ENCODE measurements at places on chromosomes 6 and 20.

GRCh38 chr6:41545703-41546474 lies at the start of gene FOXP4:
Gene FOXP4 (plus strand): TSS chr6:41546381. CDS start chr6:41565761, 19,380 bp downstream.
- peak; percentile 86 for DNase-seq

DNA sequence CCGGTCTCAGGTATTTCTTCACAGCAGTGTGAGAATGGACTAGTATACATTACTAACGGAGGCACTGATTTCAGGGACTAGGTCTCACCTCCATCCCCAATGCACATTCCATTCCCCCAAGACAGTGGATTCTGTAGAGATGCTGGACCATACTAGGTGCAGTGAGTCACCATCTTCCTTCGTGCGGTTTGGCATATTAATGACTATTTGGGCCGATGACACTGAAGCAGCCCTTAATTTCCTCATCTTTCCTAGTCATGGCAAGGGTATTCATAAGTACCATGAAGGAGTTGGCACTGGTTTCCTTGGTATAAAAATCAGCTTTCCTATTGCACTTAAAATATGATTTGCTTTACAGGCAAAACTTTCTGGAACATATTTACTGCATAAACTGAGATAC lies 121.4 kb upstream of the TRAF3IP2 start:
- no peak for DNase-seq

GRCh38 chr6:121310495-121310894 lies 23.8 kb downstream of the TBC1D32 start:
- DNase-seq: no peak

- peak; percentile 70 for DNase-seq
These were observed 21.7 kb upstream of the RANBP9 start for GRCh38 chr6:13733178-13733887.

- no peak for DNase-seq
These were observed 182.3 kb upstream of the RALGAPA2 start for GRCh38 chr20:20894753-20895152.

DNA sequence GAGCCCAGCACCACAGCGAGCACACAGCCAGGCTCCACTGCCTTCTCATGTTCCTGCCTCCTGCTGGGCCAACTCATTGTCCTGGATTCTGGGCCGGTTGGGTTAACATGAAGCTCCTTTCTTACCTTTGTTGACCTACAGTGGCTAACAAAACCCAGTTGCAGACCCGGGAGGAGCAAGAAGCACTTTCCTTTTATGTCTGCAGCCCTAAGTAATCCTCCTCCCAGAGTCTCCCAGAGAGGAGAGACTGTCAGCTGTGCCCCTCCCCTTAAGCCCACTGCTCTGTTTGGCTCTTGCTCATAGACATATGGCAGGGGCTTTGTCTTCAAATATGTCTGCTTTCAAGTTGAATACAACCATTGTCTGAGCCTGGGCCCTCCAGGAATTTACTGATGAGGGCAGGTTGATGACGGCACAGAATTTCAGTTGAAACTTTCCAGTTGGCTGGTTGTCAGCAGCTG lies 55.2 kb downstream of the PSMB1 start:
- no peak for DNase-seq

GRCh38 chr20:9514461-9515213 lies at the start of gene LAMP5:
Gene LAMP5 (plus strand): TSS chr20:9514590. CDS start chr20:9514853, 263 bp downstream.
- no peak for DNase-seq

GRCh38 chr20:38217791-38218565 lies 42.6 kb downstream of the KIAA1755 start:
- peak; percentile 77 for DNase-seq

GRCh38 chr6:170172825-170173256 lies 118.0 kb downstream of the DLL1 start:
- DNase-seq: no peak

DNA sequence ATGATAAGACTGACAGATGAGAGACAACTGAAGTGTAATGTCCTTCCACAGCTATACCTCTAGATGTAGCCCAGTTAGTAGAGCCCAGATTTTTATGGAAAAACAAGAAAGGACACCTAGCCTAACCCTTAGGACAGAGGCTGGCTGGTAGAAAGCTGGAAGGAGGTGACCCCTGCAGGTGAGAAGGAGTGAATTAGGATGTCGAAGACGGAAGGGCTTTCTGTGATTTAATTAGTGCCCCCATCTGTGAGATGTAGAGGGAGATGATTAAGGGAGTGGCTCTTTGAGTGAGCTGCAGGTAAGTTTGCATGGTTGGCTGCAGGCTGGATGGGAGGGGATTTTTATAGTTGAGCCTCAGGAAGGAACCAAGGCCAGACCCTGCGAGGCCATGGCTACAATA lies 82.8 kb downstream of the GFRA4 start:
- DNase-seq: no peak

GRCh38 chr20:2817891-2818595 lies 1.9 kb downstream of the TMEM239 start:
- DNase-seq: no peak

DNA sequence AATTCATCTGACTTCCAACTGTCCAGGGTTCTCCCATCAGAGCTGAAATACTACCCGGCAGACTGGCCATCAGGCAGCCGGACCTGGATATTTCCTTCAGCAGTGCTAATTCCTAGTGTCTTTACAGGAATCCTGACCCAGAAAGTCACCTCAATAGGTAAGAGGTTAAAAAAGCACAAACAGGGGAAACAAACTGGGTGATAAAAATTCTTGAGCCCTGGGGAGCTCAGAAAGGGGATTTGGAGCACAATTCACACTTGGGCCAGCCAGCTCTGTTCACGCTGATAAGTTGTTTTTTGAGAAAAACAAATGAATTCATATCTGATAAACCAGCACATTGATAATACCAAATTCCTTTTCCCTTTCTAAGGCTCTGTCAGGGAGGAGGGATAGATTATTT lies 104.0 kb downstream of the EDN1 start:
- no peak for DNase-seq

DNA sequence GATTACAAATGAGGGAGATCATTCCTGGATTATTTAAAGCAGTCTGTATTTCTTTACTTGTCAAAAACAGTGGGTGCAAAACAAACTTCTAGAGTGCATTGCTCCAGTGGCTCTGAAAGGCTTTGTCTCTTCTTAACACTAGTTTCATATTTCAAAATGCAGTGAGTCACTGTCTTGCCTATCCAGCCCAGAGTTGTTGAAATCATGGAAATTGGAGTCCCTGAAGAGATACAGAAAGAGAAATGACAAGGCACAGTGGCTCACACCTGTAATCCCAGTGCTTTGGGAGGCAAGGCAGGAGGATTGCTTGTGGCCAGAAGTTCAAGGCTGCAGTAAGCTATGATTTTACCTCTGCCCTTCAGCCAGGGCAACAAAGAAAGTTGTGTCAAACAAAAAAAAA lies 11.3 kb downstream of the SLC2A12 start:
- DNase-seq: no peak

- DNase-seq: no peak
These were observed 84.0 kb downstream of the CFAP61 start for GRCh38 chr20:20136313-20136712.

DNA sequence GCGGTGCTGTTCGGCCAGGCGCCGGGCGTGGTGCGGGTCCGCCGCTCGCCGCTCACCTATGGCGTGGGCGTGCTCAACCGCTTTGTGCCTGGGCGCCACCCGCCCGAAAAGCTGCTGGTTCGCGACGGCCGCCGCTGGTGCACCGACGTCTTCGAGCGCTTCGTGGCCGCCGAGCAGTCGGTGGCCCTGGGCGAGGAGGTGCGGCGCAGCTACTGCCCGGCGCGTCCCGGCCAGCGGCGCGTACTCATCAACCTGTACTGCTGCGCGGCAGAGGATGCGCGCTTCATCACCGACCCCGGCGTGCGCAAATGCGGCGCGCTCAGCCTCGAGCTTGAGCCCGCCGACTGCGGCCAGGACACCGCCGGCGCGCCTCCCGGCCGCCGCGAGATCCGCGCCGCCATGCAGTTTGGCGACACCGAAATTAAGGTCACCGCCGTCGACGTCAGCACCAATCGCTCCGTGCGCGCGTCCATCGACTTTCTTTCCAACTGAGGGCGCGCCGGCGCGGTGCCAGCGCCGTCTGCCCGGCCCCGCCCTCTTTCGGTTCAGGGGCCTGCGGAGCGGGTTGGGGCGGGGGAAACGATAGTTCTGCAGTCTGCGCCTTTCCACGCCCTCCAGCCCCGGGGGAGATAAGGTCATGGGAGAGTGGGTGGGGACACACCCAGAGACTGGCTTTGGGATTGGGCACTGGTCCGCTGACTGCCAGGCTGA lies 15.7 kb downstream of the ADISSP start:
- DNase-seq: peak; percentile 28

DNA sequence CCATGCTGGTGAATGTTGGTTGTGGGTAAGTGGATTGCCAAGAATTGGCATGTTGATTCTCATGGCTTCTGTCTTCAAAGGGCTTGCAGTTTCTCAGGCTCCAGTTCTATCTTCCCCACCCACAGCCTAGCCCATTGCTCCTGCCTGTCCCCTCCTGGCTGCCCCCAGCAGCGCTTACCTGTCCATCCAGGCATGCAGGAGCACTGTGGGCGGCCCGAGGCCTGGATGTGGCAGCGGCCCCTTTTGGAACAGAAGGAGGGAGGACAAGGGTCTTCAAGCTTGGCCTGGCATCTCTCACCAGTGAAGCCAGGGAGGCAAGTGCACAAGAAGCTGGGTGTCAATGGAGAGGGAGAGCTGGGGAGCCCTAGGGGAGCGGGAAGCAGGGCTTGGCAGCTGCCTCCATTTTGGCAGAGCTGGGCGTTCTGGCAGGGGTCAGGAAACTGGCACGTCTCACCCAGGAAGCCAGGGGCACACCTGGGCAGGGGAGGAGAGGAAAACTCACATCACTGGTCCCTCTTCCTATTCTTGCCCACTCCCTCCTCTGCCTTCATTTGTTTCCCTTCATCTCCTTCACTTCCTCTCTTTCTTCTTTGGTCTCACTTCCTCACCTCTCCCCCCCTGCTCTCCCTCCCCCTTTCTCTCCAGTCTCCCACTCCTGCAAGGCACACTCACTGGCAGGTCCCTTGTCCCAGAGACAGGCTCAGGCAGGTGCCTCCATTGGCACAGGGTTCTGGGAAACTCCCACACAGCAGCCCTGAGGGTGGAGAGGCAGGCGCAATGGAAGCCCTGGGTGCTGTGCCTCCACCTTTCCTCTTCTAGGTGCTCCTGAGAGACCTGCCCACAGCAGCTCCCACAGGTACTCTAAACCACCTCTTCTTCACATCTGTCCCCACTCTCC lies 1.3 kb downstream of the NOTCH4 start:
- no peak for DNase-seq

DNA sequence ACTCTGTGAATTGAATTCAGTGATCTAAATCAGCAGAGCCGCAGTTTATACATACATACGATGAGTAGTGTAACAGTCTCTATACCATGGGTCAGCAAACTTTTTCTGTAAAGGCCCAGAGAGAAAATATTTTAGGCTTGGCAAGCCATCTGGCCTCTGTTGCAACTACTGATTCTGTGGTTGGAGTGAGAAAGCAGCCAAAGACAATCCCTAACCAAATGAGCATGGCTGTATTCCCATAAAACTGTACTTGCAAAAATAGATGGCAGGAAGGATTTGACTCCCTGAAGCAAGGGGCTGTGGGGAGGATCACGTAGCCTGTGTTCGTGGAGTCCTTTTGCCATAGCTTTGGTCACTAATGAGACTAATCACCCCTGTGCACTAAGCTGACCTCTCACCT lies 17.9 kb upstream of the MOCS1 start:
- DNase-seq: no peak

DNA sequence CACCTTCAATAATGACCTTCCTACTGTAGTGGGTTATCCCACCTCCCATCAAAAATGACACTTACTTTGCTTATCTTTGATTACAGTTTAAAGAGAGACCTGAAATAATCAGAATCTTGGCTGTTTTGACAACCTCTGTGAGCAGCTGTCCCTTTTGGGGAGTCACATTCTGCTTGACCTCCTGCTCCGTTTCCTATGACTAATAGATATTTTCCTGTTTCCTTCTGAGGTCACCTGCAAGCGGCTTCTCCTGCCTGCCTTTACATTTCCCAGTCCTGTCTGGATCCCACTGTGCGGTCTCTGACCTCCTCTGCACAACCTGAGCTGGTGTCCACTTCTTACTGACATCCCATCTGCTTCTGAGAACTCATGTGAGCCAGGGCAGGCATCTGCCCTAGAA lies 54.2 kb downstream of the TRAM2 start:
- no peak for DNase-seq

DNA sequence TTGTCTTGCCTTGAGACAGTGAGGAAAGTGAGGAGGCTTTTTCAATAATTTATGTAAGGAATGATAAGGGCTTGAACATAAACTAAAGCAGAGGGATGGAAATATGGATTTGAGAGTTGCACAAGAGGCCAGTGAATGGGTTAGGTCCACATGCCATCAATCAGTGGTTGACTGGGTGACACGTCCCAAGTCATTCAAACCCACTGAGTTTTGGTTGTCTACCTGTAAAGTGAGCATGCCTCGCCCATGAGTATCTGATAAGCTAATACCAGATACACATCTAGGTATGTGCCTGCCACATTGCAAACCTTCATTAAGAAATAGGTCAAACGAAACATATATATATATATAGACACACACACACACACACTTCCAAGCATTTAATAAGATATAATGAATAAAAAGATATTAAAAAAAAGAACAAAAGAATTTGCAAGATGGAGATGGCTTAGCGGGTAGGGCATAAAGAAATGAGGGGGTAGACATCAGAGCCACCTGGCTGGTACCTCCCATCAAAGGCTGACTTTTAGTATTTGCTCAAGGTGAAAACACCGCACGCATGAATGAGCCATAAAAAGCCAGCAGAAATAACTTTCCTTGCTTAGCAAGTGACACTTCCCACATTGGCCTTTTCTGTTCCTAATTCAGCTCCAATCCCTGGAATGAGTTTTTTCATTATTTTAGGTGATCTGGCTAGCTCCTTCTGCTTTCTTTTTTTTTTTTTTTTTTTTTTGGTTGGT lies 109.1 kb upstream of the GGTLC1 start:
- no peak for DNase-seq

DNA sequence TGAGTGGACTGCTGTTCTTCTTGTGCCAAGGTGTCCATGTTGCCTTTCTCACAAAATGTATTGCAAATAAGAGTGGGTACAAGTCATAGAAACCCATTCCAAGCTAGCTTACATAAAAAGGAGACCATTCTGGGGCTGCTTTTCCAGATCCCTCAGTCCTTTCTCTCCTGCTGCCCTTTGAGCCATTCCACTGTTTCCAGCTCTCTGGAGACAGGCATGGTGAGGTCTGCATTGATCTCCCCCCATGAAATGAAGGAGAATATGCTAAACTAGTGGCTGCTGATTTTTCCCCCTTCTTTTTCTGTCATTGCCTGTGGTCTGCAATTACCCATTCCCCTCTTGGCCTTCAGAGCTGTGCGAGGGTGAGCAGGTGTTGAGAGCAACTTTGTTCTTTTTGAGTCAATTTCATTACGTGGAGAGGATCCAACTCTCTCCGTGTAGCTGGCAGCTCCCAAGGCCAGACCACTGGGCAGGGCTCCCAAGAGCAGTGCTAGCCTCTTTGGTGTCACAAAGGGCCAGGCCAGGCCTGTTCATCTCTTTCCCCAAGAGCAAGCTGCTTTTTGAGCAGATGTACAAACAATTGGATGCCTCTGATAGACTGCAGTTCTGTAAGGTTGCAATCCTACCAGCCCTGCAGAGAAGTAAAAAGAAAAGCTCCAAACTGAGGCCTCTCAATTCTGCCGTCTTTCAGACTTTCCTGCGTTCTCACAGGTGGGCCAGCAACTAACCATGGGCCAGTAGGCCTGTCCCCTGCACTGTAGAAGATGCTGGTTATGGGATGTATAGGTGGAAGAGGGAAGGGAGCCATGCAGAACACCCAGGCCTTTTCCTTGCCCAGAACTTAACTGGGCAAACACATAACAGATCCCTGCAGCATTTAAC lies 96.1 kb upstream of the ARMC2 start:
- peak; percentile 16 for DNase-seq
